Neural crest cell (in vitro differentiated cells): ENCODE measurements at places on chromosomes 3 and 15. TPM values are rescaled to one million over a fixed set of nuclear protein-coding genes. Genes with fewer than 3 reads are reported as not detected.

DNA sequence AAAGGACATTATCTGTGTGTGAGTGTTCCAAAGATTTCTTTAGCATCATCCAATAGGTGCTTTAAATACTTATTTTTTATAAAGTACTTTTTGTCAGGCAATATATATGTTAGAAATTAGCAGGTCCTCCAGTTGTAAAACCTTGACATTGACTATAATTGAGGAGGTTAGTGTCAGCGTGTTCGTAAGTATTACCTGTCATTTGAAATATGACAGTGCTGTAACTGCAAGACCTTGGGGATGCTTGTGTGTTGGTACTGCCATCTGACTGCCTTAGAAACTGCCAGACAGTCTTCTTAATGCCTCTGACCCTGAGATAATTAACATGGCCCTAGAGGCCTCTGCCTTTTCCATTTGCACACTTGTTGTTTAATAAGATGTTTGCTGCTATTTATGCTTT, 170.7 kb downstream of the NAALADL2 start:
- no peak for DNase-seq

- no peak for DNase-seq
Measured at GRCh38 chr15:81942157-81942556, 103.7 kb downstream of the MEX3B start.

DNA sequence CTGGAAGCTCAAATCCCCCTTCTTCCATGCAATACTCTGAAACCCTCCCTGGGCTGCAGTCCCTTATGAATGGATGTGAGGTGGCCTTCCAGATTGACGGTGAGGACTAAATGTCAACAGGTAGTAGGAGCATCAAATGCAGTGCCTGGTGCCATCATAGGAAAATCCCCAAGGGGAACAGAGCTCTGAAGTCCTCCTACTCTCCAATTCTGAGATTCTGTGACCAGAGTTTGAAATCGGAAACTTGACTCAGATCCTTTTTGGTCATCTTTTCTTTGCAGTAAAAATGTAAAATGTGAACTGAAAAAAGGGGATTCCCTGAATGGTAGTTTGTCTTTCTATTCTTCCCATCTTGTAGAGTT, 68.8 kb upstream of the TJP1 start:
- DNase-seq = no peak

The BNC1 gene
- total RNA-seq = 0.25 and 0.35 TPM in 2 replicates

The RAD54L2 gene
- total RNA-seq = 56.6 and 58.1 TPM in 2 replicates

- no peak for DNase-seq
Measured at GRCh38 chr15:42153874-42154211, 2.6 kb downstream of the PLA2G4F start.

DNA sequence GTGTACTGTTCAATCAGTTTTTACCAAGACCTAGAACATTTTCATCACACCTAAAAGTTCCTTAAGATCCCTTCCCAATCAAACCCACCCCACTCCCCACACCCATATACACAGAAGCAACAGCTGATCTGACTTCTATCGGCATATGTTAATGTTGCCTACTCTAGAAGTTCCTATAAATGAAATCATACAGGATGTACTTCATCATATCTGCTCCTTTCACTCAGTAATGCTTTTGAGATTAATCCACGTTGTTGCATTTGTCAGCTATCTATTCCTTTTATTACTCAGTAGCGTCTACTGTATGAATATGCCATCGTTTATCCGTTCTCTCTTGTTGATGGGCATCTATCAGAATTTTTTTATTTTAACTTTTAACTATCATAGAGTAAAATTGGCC, 14.3 kb upstream of the FILIP1L start:
- DNase-seq = no peak

GRCh38 chr15:30783019-30783418, 120.7 kb upstream of the FAN1 start:
- DNase-seq = no peak

GRCh38 chr3:69684309-69684961, 54.8 kb upstream of the MITF start:
- DNase-seq = no peak

The NTRK3 gene
- 1.1 and 2.3 TPM in 2 replicates for total RNA-seq

DNA sequence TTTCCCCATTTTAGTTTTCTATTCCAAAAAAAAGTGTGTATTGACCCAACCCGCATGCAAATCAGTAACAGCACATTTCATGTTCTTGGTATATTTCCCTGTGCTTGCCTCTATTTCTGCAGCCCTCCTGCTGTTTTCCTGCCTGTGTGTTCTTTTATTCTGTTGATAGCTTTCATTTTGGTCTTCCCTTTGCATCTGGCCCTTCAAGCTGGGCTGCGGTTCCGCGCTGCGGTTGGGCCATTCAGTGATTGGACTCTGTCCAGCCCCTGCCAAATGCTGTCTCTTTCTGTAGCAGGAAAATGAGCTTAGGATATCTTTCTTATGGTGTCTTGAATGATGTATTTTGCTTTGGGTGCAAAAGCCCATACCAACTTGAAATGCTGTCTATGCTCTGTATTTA, 49.9 kb downstream of the ZNF621 start:
- no peak for DNase-seq

- no peak for DNase-seq
Measured at GRCh38 chr3:184937611-184938010, 125.6 kb downstream of the VPS8 start.

- DNase-seq = no peak
Measured at GRCh38 chr3:196087906-196088305, 6.0 kb upstream of the TFRC start.

- no peak for DNase-seq
Measured at GRCh38 chr15:99502182-99502581, 63.6 kb upstream of the MEF2A start.
